ENCODE measurements at places on chromosomes 2 and 18.

DNA sequence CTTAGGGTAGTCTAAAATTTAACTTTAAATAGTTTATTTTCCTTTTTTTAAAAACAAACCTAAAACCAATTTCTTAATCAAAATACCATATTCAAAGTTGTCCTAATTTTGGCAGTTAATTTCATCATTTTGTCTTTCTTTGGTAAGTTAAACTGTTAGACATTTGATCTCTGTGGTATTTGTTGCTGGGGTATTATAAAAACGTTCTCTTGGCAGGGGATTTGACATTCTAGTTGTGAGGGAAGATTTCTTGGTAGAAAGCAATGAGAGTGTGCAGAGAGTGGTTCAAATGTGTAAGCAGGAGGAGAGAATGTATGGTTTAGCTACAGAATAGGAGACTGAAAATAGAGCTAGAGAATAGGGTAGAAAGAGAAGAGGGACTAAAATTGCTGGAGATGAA is 14.6 kb downstream of the GULP1 start:
- DNase-seq: peak; percentile 66

GRCh38 chr2:221189431-221190067 is 382.6 kb downstream of the EPHA4 start:
- DNase-seq: no peak

DNA sequence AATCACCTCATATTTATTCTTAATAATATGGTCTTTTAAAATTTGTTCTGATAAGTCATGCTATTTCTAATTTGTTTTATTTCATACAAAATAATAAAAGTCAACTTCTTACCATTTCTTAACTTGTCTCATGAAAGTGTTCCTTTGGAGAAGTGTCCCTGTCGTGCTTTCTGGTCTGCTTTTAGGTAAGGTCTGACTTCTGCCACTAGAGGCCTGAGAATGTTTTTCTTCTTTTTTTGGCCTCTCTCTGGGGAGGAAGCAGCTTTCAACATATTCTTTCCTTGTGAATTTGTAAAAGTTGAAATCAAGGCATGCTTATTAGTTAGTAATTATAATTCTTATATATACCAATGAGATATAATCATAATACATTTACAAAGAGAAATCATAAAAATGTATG is 39.4 kb downstream of the MAP2 start:
- peak; percentile 7 for DNase-seq

- DNase-seq: peak; percentile 77
These were observed at the start of gene INHBB for GRCh38 chr2:120346026-120346666. Gene INHBB (plus strand): TSS chr2:120346136. CDS start chr2:120346189, 53 bp downstream.

- DNase-seq: peak; percentile 84
These were observed 10.5 kb upstream of the CDK15 start for GRCh38 chr2:201795607-201796477.

DNA sequence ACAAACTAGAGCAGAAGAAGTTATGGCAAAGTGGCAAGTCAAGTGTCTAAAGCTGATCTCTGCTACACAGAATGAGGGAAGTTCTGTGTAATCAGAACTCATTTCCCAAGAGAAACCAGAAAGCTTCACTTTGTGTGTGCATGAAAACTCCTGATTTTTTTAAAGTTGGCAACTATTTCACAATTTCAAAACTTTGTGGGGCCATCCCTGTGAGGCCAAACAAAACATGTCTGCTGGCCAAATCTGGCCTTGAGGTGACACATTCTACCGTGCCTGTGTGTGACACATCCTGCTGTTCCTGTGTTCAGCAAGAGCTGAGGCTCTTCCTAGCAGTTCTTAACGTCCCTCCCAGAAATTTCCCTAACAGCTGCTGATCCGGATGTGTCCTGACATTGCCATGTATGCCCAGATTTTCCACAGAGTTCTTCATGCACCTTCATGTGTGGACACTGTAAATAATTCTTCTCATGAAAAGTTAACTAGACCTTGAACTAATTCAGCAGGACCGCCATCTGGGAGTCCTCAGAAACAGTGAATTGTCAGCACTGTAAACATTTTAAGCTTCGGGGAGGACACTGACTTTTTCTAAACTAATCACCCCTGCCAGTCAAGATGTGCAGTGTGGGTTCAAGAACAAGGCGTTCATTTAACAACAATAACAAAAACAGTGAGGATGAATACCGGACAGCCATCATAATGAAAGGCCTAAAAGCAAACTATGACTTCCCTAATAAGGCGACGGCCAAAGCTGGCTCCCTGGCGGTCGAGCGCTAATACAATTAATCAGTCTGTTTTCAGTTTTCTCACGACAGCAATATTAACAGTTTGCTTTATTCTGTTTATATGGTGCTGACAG is 99.0 kb downstream of the PLEKHM3 start:
- DNase-seq: peak; percentile 80

GRCh38 chr2:101476605-101477208 is 1.8 kb upstream of the RFX8 start:
- no peak for DNase-seq

DNA sequence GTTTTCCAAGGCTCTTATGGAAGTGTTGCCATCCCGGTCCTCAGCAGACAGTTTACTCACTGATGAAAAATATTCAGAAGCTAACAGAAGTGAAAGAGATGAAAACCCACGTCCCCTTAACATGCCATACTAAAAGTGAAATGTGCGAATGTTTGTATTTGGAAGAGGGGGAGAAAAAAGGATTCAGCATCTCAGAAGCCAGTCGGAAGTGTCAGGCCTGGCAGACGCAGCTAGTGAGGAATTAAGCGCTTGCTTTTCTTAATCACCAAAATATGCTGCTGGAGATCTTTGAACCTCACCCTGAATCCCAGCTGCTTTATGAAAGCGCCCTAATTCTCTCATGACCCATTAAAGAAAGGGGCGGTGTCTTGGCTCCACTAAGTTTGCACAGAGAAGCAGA is 653.7 kb downstream of the DCDC2C start:
- no peak for DNase-seq

DNA sequence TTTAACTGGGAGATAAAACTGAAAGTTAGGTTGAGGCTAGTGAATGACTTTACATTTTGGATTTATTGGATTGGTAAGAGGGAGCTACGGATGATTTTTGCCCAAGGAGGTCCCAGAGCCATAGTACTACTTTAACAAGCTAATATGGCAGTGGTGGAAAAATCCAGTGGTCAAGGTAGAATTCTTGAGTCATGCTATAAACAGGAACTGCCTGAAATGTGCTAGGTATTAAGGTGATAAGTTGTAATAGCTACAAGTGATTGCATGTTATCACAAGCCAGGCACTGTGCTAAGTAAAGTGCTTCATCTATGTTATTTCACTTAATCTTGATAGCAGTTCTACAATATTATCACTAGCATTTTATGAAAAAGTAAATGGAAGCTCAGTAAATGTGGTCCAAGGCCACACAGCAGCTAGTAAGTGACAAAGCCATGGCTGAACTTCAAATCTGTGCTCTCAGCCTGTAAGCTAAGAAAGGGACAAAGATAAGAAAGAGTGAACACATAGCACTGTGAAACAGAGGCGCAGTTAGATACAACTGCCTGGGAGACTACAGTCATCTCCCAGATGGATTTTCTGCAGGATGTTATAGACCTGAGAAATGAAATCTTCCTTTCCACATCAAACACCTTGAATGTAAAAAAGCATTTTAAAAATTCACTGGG is 469.6 kb downstream of the TGIF1 start:
- no peak for DNase-seq

DNA sequence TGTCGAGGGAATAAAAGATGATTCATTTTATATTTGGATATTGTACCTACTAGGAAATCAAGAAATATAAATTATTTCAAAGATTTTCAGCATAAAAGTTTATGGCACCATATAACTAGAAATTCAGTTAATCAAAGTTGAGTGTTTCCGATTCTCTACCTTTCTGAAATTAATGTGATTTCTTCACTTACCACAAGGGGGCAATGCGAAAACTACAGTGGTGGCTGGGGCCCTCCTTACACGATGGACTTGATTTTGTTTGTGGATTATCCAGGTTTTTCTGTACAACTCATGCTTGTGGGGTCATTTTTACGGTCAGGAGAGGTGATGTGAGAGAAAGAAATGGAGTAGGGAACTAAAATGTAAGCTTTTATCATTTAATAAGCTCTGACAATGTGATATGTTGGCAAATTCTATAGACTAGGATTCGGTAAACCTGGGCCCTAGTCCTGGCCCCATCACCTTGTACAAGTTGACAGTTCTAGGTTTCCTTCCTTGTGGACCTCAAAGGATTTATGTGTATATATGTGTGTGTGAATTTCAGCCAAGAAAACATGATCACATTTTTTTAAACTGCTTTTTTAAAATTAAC is 47.6 kb downstream of the G6PC2 start:
- DNase-seq: peak; percentile 21

GRCh38 chr18:31274931-31275330 is 43.0 kb upstream of the DSG1 start:
- no peak for DNase-seq

DNA sequence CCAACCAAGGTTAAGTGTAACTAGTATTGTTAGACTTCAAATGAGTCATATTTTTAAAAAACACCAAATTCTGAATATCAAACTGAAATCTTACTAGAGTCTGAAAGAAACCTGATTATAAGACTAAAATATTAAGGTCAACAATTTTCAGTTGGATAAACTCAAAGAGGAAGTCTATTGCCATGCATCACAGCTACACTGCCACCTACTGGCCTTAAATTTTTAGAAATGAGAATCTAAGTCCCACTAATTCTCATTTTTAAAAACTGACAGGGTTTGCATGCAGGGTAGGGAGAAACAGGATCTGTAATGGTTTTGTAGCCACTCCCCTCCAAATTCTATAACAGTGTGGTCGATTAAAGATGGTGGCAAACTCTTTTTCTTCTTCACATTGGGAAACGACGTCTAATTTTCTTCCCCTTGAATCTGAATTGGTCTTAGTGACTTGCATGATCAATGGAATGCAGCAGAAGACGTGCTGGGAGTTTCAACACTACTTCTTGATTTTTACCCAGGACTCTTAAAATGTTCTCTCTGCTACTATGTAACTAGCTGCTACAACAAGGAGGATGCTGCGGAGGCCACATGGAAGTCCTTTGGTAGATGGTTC is 176.1 kb upstream of the SESTD1 start:
- peak; percentile 85 for DNase-seq

- DNase-seq: no peak
These were observed 36.2 kb downstream of the NDUFAF7 start for GRCh38 chr2:37267685-37268084.

GRCh38 chr2:170369894-170370293 is 191.9 kb downstream of the MYO3B start:
- DNase-seq: peak; percentile 68

DNA sequence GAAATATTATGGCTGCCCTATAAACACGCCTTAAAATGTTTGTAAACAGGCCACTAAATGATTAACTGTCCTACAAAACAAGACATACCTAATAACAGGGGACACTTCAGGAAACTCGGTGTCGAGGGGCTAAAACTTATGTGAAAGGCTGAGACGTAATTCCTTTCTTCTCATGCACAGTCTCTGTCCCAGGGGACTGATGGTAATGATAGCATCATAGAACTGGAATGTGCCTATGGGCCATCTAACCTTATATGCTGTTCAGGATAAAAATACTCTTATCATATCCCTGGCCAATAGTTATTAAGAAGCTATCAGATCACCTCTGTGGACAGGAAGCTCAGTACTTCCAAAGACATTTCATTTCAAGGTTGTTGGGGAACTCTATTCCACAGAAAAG is 252.6 kb upstream of the RASGRP3 start:
- DNase-seq: no peak

DNA sequence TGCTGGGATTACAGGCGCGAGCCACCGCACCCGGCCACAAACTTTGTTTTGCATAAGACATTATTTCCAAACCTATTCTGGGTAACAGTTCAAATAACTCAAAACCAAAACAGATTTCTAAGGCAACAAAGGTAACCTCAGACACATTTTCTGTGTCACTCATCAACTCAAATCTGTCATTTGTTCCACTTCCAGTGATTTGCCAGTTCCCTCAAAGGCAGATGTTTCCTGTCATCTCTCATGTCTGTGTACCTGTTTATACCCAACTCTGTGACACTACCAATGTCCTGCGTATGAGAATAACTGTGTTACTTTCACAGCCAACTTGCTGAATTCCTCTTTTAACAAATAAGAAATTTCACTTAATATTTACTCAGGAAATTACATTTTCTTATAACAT is 54.4 kb downstream of the SCN3A start:
- DNase-seq: no peak

DNA sequence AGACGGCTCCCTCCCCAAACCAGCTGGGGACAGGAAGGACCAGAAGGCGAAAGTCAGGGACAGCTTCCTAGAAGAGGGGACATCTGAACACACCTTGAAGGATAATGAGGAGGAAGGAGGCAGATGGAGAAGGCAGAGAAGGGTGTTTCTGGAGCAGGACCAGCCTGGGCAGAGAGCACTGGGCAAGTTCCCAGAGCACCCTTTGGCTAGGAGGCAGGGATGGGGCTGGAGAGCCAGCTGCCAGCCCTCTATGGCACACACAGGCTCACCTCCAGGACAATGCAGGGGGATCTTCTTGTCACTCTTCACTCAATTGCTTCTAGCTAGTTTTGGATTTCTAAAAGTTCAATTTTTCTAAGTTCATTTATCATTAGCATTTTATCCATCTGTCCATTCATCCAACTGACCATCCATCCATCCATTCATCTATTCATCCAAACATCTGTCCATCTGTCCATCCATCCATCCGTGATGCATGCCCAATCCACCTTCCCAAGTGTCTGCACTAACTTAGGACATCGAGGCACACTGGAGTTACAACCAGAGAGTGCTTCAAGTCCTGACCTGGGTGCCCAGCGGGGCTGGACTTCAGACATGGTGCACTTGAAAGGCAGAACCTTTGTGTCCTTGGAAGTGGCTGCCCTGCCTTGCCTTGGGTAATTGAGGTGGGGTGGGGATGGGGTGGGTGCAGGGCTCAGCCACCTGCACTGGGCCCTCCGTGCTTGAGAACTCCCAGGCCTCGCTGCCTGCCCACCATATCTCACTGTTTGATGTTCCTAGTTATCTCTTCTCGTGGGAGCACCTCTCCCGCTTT is 42.5 kb downstream of the INHBB start:
- no peak for DNase-seq

GRCh38 chr2:60439219-60439974 is 114.1 kb downstream of the BCL11A start:
- no peak for DNase-seq

DNA sequence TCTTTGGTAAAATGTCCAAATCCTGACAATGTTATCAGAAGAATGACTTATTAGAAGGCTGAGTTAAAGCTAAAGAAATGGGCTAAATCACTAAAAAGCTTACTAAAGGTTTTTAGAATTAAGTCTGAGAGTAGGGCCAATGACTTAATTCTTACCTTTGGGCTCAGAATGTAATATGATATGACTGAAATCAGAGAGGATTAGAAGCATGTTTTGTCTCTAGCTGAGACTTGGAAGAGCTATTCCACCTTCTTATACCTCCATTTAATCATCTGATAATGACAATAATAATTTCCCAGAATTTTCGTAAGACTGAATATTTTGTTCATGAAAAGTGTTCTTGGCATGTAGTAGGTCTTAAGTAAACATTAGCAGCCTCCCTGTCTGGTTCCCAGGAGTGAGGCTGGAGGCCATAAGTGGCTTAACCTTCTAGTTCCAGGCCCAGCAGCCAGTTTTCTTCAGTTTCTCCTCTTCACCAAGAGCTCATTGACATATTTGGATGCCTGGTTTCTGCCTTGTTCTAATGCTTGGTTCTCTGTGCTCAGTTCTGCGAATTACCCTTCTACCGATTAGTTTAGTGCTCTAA is 25.5 kb upstream of the E2F6 start:
- no peak for DNase-seq

- no peak for DNase-seq
These were observed 10.4 kb downstream of the NR4A2 start for GRCh38 chr2:156322051-156322685.

- no peak for DNase-seq
These were observed 5.2 kb downstream of the ANKRD23 start for GRCh38 chr2:96838345-96839292.

GRCh38 chr2:230982126-230982525 is 13.8 kb upstream of the SPATA3 start:
- no peak for DNase-seq

Measured in adipocyte (in vitro differentiated cells).